CD8-positive, alpha-beta memory T cell (primary cell): ENCODE measurements at places on chromosomes 6 and 20. TPM values are rescaled to one million over a fixed set of nuclear protein-coding genes. Genes with fewer than 3 reads are reported as not detected.

The DNAJC5 gene
- total RNA-seq = 40.9 TPM

The MOG gene
- total RNA-seq = not detected

The PARD6B gene
- 5.6 TPM for total RNA-seq

The EPB41L1 gene
- 0.35 TPM for total RNA-seq

The PLAGL1 gene
- total RNA-seq = 17.8 TPM

The GPR6 gene
- total RNA-seq = not detected

The GTSF1L gene
- total RNA-seq = not detected

The DEFB124 gene
- total RNA-seq = not detected

The MOCS1 gene
- total RNA-seq = 0.77 TPM

The ELOVL4 gene
- 2.0 TPM for total RNA-seq

The PBOV1 gene
- not detected for total RNA-seq

The TRIM40 gene
- total RNA-seq = not detected

The OR2H1 gene
- not detected for total RNA-seq

The RIPOR3 gene
- total RNA-seq = not detected

The BCAS1 gene
- 0.09 TPM for total RNA-seq

The PCED1A gene
- 30.8 TPM for total RNA-seq

The C4B gene
- total RNA-seq = 3.7 TPM

The BTBD9 gene
- 14.9 TPM for total RNA-seq

The OR12D3 gene
- total RNA-seq = not detected

The OPRM1 gene
- total RNA-seq = not detected

The NUP43 gene
- 86.2 TPM for total RNA-seq

The OXT gene
- total RNA-seq = 0.79 TPM

The MYB gene
- total RNA-seq = 44.2 TPM

The PACRG gene
- not detected for total RNA-seq

The FAM83C gene
- total RNA-seq = not detected

The UNC5CL gene
- 1.8 TPM for total RNA-seq
